ENCODE measurements at places on chromosomes 1 and 21.

DNA sequence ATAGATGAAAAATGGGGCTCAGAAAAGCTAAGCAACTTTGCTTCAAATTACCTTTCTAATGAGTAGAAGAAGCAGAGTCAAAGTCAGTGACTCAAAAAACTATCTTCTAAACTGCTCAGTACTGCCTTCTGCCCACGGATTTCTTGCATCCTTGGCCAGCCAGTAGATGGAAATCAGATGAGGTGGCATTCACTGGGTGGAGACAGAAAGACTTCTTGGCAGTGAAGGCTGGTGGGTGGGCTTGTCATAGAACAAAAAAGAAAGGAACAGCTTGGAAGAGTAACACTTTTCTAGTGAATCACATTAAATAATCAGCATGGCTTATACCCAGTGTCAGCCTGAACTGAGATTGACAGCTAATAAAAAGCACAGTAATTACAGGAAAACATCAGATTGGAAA is 170.7 kb downstream of the ST6GALNAC5 start:
- no peak for DNase-seq

DNA sequence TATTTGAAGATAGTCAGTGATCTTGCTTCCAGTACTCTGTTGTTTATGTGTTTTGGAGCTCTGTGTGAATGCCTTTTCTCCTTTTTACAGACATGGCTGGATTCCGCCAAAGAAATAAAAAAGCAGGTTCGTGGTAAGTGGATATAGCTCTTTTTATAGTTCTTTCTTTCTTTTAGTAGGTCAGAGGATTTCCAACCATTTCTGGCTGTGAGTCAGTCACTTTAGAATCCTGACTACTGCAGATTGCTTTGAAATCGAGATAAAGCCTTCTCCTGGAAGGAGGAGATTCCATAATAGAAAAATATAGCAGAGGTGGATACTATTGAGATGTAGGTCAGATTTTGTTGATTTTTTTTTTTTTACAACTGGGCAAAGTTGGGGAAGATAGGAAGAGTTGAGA is 97.4 kb downstream of the EPB41 start:
- DNase-seq = no peak

DNA sequence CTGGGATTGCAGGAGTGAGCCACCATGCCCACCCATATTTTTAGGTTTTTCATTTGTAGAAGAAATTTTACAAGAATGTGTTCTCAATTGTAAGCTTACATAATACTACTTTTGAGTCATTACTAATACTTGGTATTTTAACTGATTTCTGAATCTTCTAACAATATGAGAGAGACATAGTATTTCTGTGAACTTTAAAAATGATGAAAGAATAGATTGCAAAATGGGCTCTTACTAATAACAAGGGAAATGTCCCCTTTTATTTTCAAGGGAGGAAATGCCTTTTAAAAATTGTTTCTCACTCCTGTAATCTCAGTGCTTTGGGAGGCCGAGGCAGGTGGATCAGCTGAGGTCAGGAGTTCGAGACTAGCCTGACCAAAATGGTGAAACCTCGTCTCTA is 5.9 kb downstream of the AGO3 start:
- DNase-seq = no peak

DNA sequence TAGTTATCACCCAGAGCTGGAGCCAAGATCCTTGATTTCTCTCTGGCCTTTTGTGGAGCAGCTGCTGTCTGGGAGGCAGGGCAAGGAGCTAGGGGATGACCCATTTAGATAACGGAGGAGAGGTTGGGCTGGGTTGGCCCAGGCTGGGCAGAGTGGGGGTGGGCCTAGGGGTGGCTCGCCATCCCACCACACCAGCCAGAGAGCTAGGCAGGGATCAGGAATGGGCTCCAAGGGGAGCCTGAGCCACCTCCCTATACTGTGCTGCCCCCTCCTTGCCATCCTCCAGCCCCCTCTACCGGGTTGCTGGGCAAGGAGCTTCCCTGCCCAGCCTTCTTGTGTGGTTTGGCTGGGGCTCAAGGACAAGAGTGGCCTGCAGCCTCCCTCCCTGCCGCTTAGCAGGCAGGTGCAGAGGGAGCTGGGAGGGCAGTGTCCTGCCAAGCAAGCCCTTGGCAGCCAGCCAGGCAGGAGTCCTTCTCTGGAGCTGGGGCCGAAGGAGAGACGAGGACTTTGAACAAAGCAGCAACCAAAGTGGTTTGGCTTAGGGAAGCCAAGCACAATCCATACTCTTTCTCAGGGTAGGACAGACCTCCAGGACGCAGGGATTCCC is 4.1 kb downstream of the NUAK2 start:
- no peak for DNase-seq

DNA sequence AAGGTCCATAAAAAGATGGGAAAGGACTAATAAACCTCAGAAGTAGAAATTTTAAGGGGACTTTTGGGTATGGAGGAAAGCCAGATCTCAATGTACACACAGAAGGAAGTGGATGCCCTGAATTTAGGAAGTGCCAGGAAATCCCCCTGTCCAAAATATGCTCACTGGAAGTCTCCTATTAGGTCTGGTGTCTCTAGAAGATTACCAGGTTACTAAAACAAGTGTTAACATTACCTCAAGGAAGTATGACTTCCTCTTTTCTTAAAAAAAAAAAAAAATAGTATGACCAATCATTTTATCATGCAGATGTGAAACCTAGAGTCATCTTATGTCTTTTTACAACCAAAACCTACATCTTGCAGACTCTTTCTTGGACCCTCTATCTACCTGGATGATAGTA is 30.7 kb downstream of the CD58 start:
- no peak for DNase-seq

DNA sequence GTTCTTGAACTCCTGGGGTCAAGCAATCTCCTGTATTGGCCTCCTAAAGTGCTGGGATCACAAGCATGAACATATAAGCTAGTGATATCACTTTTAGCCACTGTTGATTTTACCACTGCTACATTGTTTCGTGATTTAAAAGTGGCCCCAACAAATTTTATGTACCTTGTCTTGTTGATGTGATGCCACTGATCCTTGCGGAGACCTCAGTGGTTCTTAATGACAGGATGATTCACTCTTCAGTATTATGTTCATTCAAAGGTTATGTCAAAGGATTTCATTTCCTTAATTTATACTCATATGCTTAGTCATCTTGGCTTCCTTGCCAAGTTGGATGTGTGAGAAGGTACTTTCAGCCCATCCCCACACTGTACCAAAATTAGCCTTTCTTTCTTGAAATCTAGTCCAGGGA is 12.1 kb downstream of the PRKACB start:
- DNase-seq = no peak

- no peak for DNase-seq
Observed at GRCh38 chr1:1130206-1131120, 14.6 kb upstream of the C1orf159 start.

Data from HL-60 (cell line).